ENCODE measurements at places on chromosomes 4 and X. TPM values are rescaled to one million over a fixed set of nuclear protein-coding genes. Genes with fewer than 3 reads are reported as not detected.
A peak's percentile ranks its signal among the peaks of the same experiment; 100 is the strongest.

DNA sequence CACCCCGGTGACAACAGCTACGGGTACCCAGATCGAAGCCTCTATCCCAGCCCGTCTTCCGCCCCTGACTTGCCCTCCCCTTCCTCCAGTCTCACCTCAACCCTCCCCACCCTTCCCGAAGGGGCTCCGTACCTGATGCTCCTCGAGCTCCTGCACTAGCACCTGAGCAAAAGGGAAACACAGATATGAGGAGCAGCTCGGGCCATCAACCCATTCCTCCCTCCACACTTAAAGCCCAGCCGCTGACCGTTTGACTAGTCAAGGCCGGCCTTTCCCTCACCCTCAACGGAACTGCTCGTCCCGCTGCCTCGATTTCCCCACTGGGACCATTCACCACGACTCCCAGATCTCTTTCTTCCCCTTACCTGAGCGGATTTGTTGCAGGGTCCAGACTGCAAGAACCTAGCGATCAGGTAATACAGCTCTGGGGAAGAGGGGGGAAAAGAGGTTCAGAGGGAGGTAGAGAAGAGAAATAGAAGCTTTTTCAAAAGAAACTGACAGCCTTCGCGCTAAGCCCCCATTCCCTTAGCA lies 731 bp downstream of the BRWD3 start:
- DNase-seq, result peak; percentile 1

Gene NHS
- total RNA-seq, result 0.05 TPM

DNA sequence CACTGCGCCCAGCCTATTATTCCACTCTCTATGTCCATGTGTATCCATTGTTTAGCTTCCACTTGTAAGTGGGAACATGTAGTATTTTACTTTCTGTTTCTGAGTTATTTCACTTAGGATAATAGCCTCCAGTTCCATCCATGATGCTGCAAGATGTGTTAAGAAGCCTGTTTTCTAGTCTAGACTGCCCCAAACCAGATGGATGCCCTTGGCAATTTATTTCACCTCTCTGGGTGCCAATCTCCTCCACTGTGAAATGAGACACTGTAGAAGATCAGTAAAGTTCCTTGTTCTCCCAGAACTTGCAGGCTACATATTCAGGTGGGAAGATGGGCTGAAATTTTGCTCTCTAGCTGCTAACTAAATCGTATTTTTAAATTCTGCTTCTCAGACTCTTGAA lies 72.8 kb downstream of the TSPAN5 start:
- DNase-seq, result no peak

Gene GPRASP1
- total RNA-seq, result 0.48 TPM

Gene PPP4R3C
- total RNA-seq, result not detected

DNA sequence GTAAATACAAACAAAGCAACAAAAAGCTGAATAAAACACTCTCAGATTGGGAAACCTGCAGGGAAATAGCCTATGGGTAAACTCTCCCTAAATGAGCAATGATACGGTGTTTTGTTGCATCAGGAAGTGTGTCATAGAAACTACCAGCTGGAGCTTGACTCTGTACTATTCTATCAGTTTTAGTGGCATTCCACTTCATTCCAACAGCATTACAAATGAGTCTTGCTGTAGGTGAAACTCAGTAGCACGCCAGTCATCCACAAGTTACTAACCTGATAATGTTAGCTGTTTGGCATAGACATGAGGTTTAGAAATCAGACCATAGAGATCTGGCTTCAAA lies 24.9 kb downstream of the FGFBP1 start:
- DNase-seq, result peak; percentile 1

- DNase-seq, result peak; percentile 13
These were observed 25.0 kb downstream of the RFC1 start for GRCh38 chr4:39341075-39341725.

DNA sequence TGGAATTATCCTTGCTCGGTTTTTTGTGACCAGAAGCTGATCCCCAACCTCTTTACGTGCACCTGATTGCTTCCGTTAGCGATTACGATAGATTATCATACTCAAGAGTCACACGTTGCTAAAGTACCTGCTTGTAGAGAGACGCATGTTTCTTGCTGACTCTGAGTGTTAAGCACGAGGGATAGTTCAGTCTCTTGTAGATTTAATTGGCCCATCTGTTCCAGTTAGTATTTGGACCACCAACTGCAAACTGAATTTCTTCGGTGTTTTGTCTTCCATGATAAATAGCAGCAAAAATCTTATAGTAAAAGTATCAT lies 516 bp upstream of the COX18 start:
- DNase-seq, result no peak

Gene L1CAM
- 78.9 TPM for total RNA-seq

- DNase-seq, result no peak
These were observed 61.8 kb upstream of the TXK start for GRCh38 chr4:48195853-48196252.

Gene SSX1
- 1.0 TPM for total RNA-seq

DNA sequence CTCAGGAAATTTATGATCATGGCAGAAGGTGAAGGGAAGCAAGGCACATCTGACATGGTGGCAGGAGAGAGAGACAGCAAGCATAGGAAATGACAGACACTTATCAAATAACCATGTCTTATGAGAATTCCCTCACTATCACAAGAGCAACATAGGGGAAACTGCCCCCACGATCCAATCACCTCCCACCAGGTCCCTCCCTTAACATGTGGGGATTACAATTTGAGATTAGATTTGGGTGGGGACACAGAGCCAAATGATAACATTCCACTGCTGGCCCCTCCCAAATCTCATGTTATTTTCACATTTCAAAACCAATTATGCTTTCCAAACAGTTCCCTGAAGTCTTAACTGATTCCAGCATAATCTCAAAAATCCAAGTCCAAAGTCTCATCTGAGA lies 8.2 kb upstream of the TMA16 start:
- no peak for DNase-seq

Gene CXCL10
- total RNA-seq, result not detected

GRCh38 chr4:53620956-53621355 lies 29.7 kb upstream of the LNX1 start:
- DNase-seq, result peak; percentile 8

DNA sequence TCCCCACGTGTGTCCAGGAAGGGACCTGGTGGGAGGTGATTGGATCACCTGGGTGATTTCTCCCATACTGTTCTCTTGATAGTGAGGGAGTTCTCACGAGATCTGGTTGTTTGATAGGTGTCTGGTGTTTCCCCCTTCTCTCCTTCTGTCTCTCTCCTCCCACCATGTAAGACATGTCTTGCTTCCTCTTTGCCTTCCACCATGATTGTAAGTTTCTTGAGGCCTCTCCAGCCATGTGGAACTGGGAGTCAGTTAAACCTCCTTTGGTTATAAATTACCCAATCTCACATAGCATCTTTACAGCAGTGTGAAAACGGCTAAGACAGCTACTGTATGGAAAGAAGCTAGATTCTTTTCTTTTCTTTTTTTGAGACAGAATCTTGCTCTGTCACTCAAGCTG lies 21.6 kb upstream of the FGG start:
- no peak for DNase-seq

Gene RAB9B
- total RNA-seq, result 1.4 TPM

- no peak for DNase-seq
These were observed 207.8 kb upstream of the PCDH18 start for GRCh38 chr4:137740141-137740540.

Gene PAGE4
- total RNA-seq, result 0.43 TPM

Gene RTL3
- not detected for total RNA-seq

DNA sequence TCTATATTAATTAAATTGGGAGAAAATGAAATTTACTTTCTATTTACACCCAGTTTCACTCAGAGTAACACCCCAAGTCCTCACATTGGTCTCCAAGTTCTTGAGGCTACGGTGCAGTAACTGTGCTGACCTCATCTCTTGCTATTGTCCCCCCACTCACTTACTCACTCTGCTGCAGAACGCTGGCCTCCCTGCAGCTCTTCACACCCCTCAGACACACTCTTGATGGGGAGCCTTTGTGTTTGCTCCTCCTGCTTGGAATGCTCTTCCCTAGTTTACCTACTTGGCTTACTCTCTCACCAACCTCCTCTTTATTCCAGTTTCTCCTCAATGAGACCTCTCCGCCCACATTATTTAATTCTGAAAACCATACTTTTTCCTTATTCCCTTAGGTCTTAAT lies 22.2 kb upstream of the SPARCL1 start:
- no peak for DNase-seq

DNA sequence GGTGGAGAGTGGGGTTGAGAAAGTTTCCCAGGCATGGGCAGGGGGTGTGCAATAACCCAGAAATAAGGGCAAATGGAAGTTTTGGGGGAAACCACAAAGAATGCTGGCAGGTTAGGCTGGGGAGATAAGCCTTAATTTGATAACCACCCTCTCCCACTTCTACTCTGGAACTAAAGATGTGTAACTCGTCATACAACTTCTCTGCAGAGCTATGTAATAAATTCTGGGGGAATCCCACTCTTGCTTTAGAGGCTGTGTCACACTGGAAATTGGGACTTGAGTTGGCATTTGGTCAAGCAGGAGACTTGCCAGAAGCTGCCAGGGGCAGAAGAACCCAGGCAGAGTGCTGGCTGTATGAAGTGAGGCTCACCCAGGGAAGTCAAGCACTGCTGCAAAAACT lies 170.9 kb upstream of the CPEB2 start:
- DNase-seq, result no peak

DNA sequence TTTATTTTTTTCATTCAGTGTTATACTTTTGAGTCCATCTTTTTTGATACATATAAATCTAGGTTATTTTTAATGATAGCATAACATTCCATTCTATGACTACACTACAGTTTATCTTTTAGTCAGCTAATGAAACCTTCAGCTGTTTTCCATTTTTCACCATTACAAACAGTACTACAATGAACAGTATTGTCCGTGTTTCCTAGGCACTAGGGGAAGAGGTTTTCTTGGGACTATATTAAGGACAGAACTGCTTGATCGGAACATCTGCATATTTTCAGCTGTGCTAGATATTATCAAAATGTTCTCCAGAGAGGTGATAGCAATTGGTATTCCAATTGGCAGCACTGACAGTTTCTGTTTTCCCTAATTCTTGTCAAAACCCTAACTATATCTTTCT lies 44.3 kb upstream of the HCCS start:
- DNase-seq, result no peak

- no peak for DNase-seq
These were observed 5.3 kb downstream of the LRRC66 start for GRCh38 chr4:52014903-52015302.

Gene VEGFD
- total RNA-seq, result 0.34 TPM

- no peak for DNase-seq
These were observed 18.9 kb downstream of the TMEM175 start for GRCh38 chr4:951186-951585.

DNA sequence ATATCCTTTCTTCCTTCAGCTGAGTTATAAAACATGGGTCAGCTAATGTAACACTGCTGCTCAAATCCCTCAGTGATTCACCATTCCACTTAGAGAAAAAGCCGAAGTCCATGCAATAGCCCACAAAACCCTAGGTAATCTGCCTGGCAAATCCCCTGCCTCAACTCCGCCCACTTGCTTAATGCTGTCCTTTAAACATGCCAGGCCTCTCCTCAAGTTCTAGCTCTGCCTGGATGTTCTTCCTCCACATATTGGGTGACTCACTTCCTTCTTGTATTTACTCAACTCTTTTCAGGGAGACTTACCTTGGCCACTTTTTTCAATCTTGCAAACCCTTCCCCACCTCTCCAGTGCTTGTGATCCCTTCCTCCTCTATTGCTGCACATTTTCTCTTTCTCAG lies 89.8 kb downstream of the EMCN start:
- DNase-seq, result no peak

Gene CT45A2
- not detected for total RNA-seq

Gene LRIT3
- total RNA-seq, result not detected

Gene DIPK2B
- total RNA-seq, result not detected

- peak; percentile 70 for DNase-seq
These were observed 55.7 kb downstream of the PHOX2B start for GRCh38 chr4:41692717-41693345.

Gene GUCY1A1
- total RNA-seq, result 0.24 TPM

GRCh38 chr4:113173126-113173792 lies 123.8 kb downstream of the ANK2 start:
- no peak for DNase-seq

Gene RHOH
- not detected for total RNA-seq

DNA sequence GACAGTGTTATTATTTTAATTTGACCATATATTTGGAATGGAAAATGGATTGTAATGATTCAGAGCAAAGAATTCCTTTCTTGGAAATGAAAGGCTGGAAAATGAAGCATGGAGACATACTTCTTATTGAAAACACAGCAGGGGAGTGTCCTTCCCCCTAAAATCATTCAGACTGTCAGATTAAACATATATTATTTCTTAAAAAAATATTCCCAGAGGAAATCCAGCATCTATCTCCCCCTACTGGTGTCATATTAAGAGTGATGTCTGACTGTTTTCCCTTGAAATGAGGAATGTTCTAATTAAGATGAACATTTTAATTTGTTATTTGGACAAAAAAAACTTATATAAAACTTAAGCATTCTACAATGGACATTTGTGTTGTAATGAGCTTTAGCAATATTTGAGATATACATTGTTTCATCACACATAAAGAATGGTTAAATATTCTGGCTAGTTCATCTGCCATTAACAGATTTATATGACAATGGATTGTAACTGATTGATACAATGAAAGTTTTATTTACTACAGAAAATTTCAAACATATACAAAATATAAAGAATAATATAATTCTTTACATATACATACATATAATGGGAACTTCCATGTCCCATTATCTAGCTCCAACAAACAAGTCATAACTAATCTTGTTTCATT lies 264.6 kb downstream of the SPRY1 start:
- DNase-seq, result peak; percentile 41

DNA sequence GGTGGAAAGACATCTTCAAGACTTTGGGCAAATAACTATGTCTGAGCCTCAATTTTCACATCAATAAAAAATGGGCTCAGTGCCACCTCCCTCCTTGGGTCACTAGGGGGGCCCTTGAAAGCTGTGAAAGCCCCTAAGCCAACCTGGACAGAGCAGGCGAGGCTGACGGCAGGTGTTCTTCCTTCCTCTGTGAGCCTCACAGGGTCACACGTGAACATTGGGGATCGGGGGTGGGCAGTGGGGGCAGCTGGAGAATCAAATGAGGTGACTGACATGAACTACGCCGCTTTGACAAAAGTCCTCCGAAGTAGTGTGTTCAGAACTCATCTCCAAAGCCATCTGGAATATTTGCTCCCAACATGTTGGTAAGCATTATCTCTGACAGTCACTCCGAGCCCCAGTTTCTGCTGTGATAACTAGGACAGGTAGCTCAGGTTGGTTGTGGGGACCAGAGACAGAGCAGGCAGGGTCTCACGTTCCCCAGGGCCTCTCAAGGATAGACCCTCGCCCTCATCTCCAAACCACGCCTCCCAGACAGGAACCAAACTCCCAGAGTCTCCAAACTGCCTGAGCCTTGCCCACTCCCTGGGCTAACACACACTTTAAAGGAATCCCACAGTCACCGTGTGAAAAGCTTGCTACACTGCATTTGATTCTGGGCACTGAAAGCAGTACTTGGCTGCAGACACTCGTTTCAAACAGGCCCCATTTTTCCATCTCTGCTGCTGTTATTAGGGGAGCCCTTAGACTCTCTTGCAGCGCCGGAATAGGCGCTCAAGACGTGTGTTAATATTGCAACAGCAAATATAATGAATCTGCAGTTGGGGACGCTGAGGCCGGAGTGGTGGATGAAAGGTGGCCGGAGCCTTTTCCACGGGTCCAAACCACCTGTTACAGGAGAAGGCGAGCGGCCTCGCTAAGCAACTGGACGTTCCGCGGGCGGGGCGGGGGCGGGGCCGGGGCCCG lies 717 bp upstream of the WFS1 start:
- DNase-seq, result no peak

- no peak for DNase-seq
These were observed 5.2 kb upstream of the SORCS2 start for GRCh38 chr4:7187168-7187535.

Data from SK-MEL-5 (cell line).